Occipital lobe (tissue), 3 donors: ENCODE measurements at places on chromosomes 6 and 20.

GRCh38 chr6:157716251-157716995 lies 106.6 kb upstream of the SNX9 start:
- DNase-seq = no peak

DNA sequence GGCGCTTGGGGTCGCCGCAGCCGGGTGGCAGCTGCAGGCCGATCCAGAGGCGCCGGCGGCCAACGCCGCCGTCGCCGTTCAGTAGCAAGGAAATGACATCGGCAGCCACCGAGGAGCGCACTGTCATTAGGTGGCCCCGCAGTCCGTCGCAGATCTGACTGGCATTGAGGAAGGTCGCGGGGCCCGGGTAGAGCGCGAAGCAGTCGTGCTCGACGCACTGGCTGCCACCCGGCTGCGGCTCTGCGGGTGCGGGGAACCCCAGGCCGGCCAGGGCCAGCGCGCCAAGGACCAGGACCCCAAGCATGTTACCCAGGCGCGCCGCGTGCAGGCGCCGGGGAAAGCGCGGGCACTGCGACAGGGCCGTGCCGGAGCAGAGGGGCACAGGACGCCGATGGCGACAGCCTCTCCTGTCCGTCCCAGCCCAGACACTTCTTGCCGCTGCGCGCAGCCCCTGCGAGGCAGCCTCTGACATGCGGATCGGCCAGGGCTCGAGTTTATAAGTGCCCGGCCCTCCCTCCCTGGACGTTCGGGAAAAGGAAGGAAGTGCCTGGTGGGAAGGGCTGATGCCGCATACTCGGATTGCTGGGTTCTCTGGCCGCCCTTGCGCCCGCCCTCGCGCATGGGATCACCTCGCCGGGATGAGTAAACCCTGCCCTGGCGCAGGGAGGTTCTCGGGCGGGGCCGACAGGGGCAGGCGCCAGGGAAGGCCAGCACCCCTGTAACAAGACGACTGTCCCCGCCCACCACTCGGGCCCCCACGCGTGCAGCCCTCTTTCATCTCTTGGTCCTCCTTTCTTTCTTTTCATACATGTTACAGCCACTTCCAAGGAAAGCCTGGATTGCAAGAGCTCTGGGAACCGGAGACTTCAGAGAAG lies at the start of gene THBD:
TSS of gene THBD (minus strand) at position 472 of the 875 bp plus-strand sequence. CDS start at position 304, 168 bp downstream.
- no peak for DNase-seq

- DNase-seq = no peak
These were observed 107.5 kb upstream of the PDE10A start for GRCh38 chr6:165770397-165771082.

- DNase-seq = no peak
These were observed 1324.4 kb upstream of the EYS start for GRCh38 chr6:67031451-67031850.

GRCh38 chr20:46512943-46513844 lies at the start of gene ZNF334:
ZNF334 (minus strand) TSS chr20:46513559; CDS start chr20:46512102, 1,457 bp downstream.
- DNase-seq = peak; percentile 39

GRCh38 chr20:59378966-59379365 lies 78.6 kb downstream of the EDN3 start:
- no peak for DNase-seq

DNA sequence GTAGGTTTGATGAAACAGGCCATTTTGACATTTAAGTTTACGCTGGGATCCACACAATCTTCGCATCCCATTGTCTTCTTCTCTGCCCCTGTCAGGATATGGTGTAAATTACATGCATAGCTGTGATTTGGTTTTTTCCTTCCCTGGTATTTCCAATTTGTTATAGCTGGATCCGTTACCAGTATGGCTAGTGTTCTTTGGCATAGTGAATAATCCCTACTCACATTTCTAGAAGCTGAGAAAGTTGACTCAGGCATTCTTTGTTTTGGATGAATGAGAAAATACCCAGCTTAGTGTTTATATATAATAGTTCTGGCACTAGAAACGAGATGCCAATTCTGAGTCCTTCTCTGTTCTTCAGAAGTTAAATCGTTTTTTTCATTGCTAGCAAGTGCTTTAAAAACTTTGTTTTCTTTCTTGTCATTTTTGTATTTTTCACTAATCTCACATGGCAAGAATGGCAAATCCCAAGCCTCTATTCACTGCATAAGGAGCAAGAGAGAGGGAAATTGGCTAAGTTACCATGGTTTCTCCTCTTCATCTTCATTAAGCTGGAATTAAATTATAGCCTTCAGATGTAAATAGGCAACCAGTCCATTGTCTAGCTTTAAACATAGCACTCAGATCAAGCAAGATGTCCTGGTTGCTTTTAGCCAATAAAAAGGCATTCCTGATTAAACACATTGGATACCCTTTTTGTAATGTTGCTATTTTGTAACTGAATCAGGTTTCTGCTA lies 91.9 kb upstream of the LAMP5 start:
- no peak for DNase-seq
